ENCODE measurements at places on chromosomes 16 and 17.
A peak's percentile ranks its signal among the peaks of the same experiment; 100 is the strongest.

GRCh38 chr16:56477096-56477878 is 25.9 kb downstream of the OGFOD1 start:
- DNase-seq = no peak

- DNase-seq = peak; percentile 90
These were observed 608 bp downstream of the AXIN2 start for GRCh38 chr17:65560628-65561451.

- DNase-seq = peak; percentile 43
These were observed 220.6 kb upstream of the CHMP6 start for GRCh38 chr17:80770881-80771611.

DNA sequence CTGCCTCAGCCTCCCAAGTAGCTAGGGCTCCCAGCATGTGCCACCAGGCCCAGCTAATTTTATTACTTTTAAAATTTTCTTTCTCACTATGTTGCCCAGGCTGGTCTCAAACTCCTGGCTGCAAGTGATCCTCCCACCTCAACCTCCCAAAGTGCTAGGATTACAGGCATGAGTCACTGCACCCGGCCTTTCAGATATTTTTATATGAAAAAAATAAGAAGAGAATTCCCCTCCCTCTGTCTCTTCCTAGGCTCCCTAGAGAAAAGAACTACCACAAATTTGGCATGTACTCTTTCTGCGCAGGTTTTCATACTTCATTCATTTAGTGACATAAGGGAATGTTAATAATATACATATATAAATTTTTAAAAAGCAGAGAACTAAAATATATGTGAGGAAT is 21.7 kb upstream of the SMURF2 start:
- no peak for DNase-seq

DNA sequence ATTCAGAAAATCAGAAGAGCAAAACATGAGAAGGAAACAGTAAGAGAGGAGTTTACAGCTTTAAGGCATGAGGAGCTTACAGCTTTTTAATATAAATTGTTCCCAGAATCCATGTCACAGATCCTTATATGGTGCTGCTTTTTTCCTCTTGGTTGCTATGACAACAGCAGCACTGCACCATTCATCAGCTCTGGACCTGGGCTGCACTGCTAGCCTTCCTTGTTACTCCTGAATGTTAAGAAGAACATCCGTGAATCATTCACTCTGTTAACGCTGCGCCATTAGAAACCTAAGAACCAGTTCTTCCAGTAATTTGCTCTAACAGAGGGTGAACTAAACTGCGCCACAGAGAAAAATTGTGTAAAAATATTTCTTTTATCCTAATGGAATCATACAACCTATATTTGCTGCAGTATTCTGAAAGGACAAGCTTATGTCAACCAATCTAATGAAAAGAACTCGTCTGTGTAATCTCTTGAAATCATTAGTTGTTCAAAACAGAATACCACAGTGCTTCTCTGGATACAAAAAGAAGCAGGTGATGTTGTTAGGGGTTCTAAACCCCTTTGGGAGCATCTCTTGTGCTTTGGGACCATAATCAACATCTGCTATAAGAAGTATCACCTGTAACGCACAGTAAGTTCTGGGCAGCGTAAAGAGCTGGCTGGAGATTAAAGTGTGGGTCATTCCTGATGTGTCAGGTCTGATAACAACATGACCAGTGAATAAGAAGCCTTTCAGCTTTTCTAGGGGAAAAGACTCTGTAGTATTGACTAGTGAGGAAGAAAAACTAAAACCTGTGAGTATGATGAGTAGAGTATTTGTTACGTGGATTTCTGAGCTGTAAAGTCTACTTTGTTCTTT is 151.2 kb downstream of the TANC2 start:
- no peak for DNase-seq

DNA sequence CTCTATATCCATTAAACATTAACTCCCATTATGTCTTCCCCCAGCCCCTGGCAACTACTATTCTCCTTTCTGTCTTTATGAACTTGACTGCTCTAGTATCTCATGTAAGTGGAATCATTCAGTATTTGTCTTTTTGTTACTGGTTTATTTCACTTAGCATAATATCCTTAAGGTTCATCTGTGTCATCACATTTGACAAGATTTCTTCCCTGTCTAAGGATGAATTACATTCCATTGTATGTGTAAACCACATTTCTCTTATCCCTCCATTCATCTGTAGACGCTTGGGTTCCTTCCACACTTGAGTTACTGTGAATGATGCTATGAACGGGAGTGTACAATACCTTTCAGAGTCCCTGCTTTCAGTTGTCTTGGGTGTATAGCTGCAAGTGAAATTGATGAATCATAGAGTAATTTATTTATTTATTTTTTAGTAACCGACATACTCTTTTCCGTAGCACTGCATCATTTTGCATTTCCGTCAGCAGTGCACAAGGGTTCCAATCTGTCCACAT is 399.7 kb upstream of the RBFOX1 start:
- DNase-seq = no peak
